Naive B cell (primary cell): ENCODE measurements at places on chromosomes 7 and 10.

GRCh38 chr7:17304926-17305325, 6.5 kb downstream of the AHR start:
- H3K27ac ChIP-seq, result no peak overlapping the region
- no peak for DNase-seq
- no peaks in the 10 kb centered on the region for H3K36me3 ChIP-seq
- no peak overlapping the region for H3K4me3 ChIP-seq
- H3K27me3 ChIP-seq, result no peaks in the 10 kb centered on the region

DNA sequence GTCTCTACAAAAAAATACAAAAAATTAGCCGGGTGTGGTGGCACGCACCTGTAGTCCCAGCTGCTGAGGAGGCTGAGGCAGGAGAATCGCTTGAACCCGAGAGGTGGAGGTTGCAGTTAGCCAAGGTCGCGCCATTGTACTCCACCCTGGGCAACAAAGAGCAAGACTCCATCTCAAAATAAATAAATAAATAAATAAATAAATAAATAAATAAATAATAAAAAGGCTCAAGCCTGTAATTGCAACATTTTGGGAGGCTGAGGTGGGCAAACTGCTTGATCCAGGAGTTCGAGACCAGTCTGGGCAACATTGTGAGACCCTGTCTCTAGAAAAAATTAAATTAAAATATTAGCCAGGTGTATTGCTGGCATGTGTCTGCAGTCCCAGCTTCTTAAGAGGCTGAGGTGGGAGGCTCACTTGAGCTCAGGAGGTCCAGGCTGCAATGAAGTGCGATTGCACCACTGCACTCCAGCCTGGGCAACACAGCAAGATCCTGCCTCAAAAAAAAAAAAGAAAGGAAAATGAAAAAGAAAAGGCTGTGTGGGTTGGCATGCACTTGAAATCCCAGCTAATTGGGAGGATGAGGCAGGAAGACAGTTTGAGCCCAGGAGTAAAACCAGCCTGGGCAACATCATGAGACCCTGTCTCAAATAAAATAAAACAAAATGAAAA, 27.6 kb upstream of the SRGN start:
- no peak overlapping the region for H3K27ac ChIP-seq
- H3K4me3 ChIP-seq, result no peak overlapping the region
- no peak for DNase-seq
- peaks cover 25% of the 10 kb centered on the region for H3K4me1 ChIP-seq
- H3K36me3 ChIP-seq, result no peaks in the 10 kb centered on the region
- peaks cover 4% of the 10 kb centered on the region for H3K27me3 ChIP-seq

- H3K27me3 ChIP-seq, result peaks cover 48% of the 10 kb centered on the region
- H3K36me3 ChIP-seq, result no peaks in the 10 kb centered on the region
- DNase-seq, result no peak
- H3K4me3 ChIP-seq, result no peak overlapping the region
Observed at GRCh38 chr10:525565-526315, 163.7 kb downstream of the DIP2C start.

- no peaks in the 10 kb centered on the region for H3K27me3 ChIP-seq
- DNase-seq, result no peak
- H3K4me1 ChIP-seq, result no peaks in the 10 kb centered on the region
- H3K36me3 ChIP-seq, result peaks cover 40% of the 10 kb centered on the region
Observed at GRCh38 chr7:157194948-157195347, 56.2 kb downstream of the UBE3C start.

- H3K4me1 ChIP-seq, result no peaks in the 10 kb centered on the region
- DNase-seq, result no peak
- H3K27ac ChIP-seq, result no peak overlapping the region
- peaks cover under 1% of the 10 kb centered on the region for H3K27me3 ChIP-seq
- no peak overlapping the region for H3K4me3 ChIP-seq
Observed at GRCh38 chr7:132703742-132704141, 127.5 kb upstream of the PLXNA4 start.
